ENCODE measurements at places on chromosomes 2 and 18.

GRCh38 chr18:73979742-73980141 lies 167.9 kb downstream of the FBXO15 start:
- DNase-seq, result no peak

DNA sequence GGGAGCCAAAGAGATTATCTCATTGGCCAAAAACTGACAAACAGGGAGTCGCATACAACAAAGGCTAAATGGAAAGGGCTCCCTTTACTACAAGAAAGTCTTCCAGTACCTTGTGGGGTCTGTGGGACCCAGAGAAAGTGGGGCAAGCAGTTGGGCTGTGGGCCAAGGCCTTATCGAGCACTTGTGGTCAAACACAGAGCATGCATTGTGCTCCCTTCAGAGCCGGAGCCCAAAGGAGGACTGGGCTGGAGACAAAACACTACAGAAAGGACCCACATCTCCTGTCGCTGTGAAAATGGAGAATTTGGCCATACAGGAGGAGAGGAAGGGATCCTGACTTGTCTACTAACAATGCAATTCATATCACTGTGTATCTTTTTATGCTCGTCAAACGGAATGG lies 37.1 kb upstream of the SLC1A4 start:
- DNase-seq, result no peak

- DNase-seq, result no peak
Measured at GRCh38 chr2:55269645-55269990, 587 bp upstream of the MTIF2 start.

DNA sequence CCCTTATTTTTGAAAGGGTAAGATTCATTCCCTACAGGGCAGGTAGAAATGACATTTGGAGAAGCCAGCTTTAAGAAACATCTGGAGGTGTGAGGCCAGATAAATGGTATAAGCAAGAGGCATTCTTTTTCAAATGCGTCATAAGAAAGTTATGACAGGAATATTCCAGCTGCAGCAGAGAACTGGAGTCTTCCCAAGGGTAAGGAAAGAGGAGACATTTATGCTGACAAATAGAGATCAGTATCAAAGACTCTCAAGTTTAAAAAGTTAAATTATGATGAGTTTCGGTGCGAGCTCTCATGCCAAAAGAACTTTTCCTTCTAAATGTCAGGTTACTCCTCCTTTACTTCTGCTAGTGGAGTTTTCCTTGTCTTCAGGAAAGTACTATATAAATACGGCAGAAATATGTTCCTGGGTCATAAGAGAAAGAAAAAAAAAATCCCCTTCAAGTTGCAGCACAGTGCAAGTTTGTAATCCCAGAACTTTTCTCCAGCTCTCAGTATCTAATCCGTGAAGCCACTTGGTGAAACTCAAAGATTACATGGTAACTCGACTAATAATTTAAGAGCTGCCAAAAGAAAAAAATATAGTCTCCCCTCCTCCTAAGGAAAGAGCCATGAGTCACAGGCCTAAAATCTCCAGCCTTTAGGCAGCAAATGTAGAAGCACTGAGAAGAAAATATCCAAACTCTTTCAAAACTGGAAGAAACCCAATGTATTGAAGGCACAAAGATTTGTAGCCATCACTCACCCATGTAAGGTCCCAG lies 428.1 kb downstream of the MEIS1 start:
- no peak for DNase-seq

DNA sequence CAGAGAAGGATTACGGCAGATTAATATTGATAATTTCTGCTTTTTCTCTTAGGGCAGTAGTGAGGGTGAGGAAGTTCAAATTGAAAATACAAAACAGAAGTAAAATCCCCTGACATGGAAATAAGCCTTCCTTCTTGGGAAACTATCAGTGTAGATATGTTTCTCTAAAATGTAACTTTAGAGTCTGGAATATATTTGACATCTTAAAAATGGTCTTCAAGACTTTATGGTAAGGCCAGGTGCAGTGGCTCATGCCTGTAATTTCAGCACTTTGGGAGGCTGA lies 33.0 kb downstream of the INPP5D start:
- no peak for DNase-seq

DNA sequence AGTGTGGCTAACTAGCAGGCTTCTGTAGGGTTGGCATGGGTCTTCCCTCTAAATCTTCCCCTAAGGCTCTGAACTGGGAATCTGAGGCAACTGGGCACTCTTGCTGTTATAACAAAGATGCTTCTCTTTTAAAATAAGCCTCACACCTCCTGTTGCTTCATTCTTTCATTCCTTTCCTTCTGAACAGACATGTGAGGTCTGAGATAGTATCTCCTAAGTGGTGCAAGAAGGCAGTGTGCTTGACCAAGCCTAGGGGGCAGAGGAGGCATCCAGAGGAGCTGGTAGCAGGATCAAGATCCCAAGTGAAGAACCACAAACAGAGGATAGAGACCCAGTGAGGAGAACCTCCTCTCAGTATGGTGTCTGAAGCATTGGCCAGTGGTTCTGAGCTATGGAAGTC lies 90.9 kb downstream of the TTC27 start:
- DNase-seq, result no peak

GRCh38 chr18:62643181-62643580 lies 72.2 kb upstream of the PHLPP1 start:
- no peak for DNase-seq

- DNase-seq, result peak; percentile 72
Measured at GRCh38 chr2:36770542-36771287, 74.2 kb downstream of the VIT start.

DNA sequence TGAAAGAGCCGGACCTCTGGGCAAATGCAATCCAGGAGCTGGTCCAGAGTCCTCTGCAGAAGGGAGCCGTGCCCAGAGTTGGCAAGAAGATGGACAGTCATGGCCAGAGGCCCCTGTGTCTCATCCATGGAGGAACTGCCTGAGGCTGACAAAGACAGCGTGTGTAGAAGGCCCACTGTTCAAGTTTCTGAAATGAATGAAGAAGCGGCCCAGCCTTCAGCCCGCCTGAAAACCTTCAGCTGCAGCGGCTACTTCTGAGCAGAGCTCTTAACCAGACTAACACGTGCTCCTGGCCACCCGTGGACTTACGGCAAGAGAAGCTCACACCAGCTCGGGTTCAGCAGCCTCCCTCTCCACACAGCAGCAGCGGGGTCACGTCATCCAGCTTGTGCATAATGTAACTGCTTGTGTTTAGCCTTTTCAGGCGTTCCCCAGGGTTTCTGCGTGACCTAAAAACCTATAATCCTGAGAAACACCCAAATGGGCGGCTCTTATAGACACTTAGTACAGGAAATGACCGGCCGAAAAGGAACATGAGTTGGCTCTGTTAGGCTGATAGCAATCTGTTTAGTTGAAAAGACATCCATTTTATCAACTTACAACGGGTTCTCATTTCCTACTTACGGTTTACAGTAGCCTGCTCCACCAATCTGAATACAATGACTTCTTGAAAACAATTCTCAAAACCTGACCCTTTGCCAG lies at the start of gene FAM124B:
Gene FAM124B (minus strand): TSS at position 467 of the 702 bp plus-strand sequence. CDS start 339 bp downstream, at position 128.
- no peak for DNase-seq

DNA sequence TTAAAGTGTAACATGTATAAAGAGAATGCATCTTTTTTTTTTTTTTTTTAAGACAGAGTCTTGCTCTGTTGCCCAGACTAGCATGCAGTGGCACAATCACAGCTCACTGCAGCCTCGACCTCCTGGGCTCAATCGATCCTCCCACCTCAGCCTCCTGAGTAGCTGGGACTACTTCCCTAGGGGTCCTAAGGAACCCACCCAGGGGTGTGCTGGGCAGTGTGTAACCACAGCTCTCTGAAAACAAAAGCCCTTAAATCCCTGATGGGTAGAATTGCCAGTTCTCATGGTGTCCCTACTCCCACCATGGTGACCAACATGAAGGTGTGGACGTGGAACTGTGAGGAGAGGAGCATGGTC lies 105.6 kb upstream of the ST3GAL5 start:
- no peak for DNase-seq

GRCh38 chr2:155372969-155373368 lies 674.5 kb downstream of the KCNJ3 start:
- no peak for DNase-seq

DNA sequence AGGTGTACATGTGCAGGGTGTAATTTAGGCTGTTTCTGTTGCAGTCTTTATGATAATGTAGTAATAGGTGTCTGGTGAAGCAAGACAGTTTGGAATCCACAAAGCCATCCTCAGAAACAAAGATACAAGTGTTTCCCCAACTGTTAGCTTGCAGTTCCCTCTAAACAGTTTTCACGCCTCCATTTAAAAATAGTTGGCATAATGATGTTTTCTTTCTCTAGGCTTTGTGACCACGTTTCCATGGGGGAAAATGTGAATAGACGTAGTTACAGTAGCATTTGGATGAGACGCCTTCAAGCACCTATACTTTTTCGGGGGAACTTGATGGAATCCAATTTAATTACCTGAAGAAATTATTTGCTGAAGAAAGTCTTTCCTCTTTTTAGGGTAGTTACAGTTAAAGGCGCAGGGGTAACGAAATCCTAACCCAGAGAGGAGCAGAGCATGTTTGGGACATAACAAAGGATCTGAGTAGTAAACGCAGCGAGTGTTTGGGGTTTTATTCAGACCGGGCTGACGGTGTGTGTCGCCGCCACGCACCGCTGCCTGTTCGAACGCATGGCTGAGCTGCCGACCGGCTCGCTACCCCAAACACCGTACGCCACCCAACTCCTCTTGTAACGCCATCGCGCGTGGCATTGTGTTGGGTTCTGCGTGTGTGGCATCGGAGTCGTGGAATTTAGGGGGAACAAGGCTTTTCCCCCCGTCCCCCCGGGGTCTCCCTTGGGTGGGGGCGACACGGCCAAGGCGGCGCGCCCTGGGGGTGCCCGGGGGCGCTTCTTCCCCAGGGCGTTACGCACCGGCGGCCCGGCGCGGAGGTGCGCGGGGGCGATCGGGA lies 681 bp upstream of the NRP2 start:
- no peak for DNase-seq

DNA sequence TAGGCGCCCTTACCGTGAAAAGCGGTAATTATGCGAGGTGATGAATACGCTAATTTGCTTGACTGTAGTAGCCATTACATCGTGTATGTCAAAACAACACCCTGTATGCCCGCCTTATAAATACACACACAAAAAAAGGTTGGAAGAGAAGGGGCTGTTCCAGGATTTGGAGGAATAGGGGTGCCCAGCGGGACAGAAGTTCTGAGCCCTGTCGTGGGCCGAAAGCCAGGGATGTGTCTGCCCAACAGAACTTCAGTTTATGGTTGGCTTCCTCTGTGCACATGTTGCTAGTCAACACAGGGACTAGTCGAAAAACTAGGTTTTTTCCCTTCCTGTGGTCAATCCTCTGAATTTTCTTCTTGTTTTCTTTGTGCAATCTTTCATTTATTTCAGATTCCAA lies 182.5 kb downstream of the ACKR3 start:
- no peak for DNase-seq

DNA sequence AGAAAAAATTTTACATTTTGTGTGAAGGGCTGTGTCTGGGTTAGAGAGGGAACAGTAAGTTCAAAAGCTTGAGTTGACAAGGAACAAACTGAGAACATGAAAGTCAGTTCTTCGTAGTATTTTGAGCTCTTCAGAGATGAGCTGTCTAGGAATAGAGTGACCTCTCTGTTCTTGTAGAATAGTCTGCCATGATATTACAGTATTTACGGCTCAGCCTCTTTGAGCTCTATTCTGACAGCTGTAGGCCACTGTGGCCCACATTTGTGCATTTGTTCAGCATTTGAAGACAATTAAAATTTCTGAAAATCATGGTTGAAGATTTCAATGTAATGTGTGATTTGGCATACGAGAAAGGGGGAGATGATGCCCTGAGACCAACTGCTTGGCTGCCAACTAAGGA lies 172.8 kb downstream of the MGAT5 start:
- no peak for DNase-seq

DNA sequence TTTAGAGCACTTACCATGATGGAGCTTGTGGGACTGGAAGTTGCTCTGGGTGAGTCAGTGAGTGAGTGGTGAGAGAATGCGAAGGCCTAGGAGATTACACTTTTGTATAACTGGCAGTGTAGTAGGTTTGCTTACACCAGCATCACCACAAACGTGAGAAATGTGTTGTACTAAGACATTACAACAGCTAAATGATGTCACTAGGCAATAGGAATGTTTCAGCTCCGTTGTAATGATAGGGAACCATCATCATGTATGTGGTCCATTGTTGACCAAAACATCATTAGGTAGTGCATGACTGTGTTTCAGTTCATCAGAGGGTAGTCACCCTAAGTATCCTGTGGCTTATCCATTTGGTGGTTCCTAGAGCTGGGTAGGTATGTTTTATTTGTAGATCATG lies 11.9 kb downstream of the ZNF407 start:
- DNase-seq, result no peak

GRCh38 chr18:23967321-23968089 lies 47.0 kb upstream of the TTC39C start:
- DNase-seq, result no peak

DNA sequence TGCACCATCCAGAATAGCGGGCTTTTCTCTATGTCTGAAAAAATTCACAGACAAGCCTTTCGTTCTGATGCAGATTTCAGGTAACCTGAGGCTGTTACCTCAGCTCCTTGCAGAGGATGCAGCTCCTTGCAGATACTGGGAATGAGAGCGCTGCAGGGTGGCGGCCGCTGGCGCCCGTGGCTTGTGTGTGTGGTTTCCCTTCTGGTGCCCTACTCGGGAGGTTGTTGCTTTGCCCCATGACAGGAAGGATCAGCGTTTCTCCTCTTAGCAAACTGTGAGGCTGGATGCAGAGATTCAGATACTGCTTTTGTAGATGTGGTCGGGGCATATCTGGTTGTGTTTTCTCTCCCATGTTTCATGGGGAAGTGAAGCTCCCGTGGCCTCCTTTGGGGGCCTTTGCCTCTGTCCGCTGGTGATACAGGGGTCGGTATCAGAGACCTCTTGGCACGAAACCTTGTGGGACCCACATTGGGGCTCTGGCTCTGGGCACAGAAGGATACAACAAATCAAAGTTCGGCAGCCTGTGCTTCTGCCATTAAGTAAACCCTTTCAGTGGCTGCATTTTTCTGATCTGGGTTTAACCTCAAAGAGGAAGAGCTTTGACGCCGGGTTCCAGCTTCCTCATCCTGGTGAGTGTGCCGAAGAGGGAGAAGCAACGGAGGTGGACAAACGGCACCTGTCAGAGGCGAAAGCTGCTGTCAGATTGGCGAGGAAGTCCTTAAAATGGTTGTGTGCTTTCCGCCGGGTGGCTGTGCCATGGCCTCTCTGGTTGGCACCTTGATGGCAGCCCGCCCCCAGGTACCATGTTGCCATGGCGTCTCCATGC lies 127.8 kb downstream of the MBP start:
- DNase-seq, result no peak

- DNase-seq, result no peak
Measured at GRCh38 chr2:64210816-64211215, 66.6 kb upstream of the PELI1 start.

- no peak for DNase-seq
Measured at GRCh38 chr2:188065386-188065785, 226.3 kb upstream of the GULP1 start.

DNA sequence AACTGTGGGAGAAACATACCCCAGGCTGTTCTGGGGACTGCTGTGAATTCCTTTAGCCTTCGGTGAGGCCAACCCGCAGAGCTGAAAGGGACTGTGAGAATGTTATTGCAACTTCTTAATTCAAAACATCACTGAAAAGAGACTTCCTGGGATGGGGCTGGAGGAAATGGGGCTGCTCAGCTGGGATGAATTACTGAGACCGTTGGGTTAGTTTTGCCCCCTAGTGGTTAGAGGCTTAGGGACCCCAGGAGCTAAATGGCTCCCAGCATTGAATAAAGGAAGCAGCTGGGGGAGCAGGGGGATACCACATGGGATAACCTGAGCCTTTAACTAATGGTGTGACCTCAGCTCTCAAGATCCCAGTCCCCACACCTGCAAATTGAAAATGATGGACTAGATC lies 941.1 kb upstream of the FANCL start:
- DNase-seq, result no peak

Data from 8988T (cell line).